ENCODE measurements at places on chromosomes 11 and 22.
A peak's percentile ranks its signal among the peaks of the same experiment; 100 is the strongest.

DNA sequence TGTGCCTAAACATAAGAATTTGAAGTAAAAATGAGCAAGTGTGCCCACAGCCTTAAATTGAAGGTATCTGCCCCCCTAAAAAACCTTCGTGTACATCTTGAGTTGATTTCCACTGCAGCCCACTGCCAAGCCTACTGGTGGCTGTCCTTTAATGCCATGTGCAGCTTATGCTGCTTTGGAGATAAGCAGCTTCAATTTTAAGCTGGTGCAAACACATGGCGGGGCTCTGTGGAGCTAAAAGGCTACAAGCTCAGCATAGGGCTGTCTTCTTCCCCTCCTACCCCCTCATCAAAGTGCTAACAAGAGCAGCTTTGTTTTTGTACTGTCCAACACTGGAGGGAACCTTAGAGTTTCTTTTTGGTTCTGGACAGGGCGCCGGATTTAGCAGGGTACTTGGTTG is 128.5 kb upstream of the LMO1 start:
- DNase-seq, result peak; percentile 8

DNA sequence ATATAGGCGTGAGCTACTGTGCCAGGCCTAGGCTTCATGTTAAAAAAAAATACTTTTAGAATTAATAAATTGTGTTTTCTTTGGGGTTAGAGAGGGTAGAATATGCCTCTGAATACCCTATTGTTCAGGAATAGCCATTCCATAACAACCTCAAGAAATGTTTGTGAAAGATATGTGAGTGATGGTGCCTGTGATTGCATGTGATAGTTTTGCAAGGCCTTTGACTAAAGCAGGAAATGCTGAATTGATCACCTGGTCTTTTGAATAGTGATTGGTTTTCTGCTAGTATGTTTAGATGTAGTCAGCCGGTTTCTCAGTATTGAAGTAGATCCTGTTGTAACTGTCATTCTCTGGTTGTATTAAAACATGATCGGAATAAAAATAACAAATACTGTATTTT is 73.4 kb downstream of the UVRAG start:
- DNase-seq, result no peak

- DNase-seq, result no peak
Observed at GRCh38 chr11:78000193-78000592, 5.7 kb upstream of the INTS4 start.

DNA sequence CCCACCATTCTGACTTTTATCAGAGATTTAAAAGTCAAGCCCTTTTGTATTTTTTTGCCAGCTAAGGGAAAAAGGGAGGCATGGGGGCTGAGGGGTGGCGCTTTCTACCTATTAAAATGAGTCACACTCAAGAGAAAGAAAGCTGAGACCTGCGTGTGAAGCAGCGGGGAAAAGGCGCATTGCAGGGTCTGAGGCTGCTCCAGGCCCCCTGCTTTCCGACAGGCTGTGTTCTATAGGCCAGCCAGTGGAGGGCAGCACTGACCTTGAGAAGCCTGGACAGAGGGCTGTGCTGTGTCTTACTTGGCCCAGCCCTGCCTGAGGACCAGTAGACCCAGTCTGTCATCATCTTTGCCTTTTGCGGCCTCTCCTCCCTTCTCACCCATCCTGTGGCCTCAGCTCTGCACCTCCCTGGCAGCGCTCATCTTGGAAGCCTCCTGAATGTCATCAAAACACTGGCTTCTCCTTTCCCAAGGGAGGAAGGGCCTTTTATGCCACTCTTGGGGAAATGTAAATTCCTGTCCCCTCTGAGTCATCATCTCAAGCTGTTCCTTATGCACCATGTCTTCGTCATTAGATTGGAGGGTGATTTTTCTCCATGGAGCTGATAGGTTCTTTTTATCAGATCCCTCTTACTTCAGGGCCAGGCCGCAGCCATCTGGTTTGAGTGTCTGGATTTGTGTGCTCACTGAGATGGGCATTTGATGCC is 12.6 kb upstream of the MAPK8IP1 start:
- DNase-seq, result peak; percentile 70

GRCh38 chr11:2302896-2303626 is 1.2 kb downstream of the TSPAN32 start:
- DNase-seq, result peak; percentile 37

DNA sequence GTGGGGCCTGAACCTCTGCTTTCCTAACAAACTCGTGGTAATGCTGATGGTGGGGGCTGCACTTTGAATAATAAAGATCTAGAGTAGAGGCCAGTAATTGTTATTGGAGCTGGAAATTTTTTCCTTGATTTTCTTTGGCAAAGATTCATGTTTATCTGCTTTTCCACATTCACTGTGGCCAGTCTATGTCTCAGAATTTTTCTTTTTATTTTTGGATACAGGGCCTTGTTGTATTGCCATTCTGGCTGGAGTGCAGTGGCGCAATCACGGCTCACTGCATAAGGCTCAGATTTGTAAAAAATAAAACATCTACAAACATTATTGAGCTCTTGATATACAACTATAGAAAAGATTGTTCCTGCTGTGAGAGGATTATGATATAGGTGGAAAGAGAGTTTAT is 1.6 kb downstream of the TMEM135 start:
- DNase-seq, result no peak
